ENCODE measurements at places on chromosomes 12 and 14. TPM values are rescaled to one million over a fixed set of nuclear protein-coding genes. Genes with fewer than 3 reads are reported as not detected.
A peak's percentile ranks its signal among the peaks of the same experiment; 100 is the strongest.

Gene POU6F1
- total RNA-seq: 0.90 TPM

Gene KIF26A
- total RNA-seq: not detected

Gene NDUFA12
- 166 TPM for total RNA-seq

Gene SLCO1C1
- not detected for total RNA-seq

Gene B4GALNT1
- 0.18 TPM for total RNA-seq

Gene PLBD1
- not detected for total RNA-seq

Gene IL31
- total RNA-seq: not detected

Gene TAS2R8
- not detected for total RNA-seq

Gene PROX2
- total RNA-seq: not detected

DNA sequence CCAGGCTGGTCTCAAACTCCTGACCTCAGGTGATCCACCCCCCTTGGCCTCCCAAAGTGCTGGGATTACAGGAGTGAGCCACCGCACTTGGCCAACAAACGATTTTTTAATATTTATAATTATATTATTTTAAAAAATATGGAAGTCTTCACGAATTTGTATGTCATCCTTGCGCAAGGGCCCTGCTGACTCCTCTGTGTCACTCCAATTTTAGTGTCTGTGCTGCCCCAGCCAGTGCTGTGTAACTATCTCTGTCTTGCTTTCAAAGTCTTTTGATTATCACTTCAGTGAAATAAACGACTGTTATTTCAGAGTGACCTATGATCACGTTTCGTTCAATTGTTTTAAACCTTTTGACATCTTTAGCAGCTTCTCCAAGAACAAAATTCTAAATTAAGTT lies 13.1 kb upstream of the MMP17 start:
- no peaks in the 10 kb centered on the region for H3K4me1 ChIP-seq
- no peaks in the 10 kb centered on the region for H3K36me3 ChIP-seq
- H3K27me3 ChIP-seq: no peaks in the 10 kb centered on the region
- no peak overlapping the region for H3K27ac ChIP-seq
- DNase-seq: no peak

DNA sequence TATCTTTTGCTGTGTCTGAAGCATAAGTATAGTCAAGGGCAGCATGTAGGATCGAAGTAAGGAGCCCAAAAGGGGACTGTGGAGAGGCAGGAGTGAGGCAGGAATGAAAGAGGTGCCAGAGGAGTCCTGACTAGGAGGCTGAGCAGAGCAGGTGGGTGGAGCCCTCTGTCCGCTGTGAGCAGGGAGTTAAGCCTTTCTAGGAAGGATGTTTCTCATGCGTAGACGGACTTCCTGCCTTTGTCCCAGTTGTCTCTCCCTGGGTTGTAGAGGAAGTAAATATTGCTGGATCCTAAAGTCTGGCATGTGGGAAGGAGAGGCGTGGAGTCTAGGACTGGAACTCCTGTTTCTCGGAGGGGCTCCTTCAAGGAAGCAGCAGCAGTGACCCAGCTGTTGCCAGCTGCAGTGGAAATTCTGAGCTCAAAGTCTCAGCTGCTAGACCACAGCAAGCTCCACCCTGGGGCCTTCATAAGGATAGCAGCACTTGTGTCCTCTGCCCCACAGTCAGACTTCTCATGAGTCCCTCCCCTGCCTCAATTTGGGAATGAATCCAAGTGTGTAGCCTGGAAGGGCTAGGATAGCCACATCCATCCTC lies 44.0 kb downstream of the RBMS2 start:
- H3K27ac ChIP-seq: peak overlapping the region; percentile 57
- H3K36me3 ChIP-seq: peaks cover 29% of the 10 kb centered on the region
- no peak overlapping the region for H3K4me3 ChIP-seq
- peak; percentile 77 for DNase-seq
- H3K4me1 ChIP-seq: peaks cover 10% of the 10 kb centered on the region

DNA sequence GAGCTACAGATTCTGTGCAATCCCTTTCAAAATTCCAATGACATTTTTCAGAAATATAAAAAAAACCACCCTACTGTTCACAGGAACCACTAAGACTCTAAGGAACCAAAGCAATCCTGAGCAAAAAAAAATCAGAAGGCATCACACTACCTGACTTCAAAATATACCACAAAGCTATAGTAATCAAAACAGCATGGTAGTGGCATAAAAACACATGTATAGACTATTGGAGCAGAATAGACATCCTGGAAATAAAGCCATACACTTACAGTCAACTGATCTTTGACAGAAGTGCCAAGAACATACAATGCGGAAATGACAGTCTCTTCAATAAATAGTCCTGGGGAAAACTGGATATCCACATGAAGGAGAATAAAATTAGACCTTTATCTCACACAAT lies 56.5 kb downstream of the EGLN3 start:
- H3K27me3 ChIP-seq: no peaks in the 10 kb centered on the region
- H3K36me3 ChIP-seq: no peaks in the 10 kb centered on the region
- no peaks in the 10 kb centered on the region for H3K4me1 ChIP-seq
- DNase-seq: no peak
- no peak overlapping the region for H3K4me3 ChIP-seq

- H3K36me3 ChIP-seq: no peaks in the 10 kb centered on the region
- H3K27me3 ChIP-seq: no peaks in the 10 kb centered on the region
- H3K27ac ChIP-seq: peak within 1 kb of the TSS; percentile 52
- peak within 1 kb of the TSS; percentile 88 for H3K4me3 ChIP-seq
- peaks cover 2% of the 10 kb centered on the region for H3K4me1 ChIP-seq
These were observed at the start of gene RAD51B for GRCh38 chr14:67819563-67820421. RAD51B (plus strand) TSS chr14:67819779.

DNA sequence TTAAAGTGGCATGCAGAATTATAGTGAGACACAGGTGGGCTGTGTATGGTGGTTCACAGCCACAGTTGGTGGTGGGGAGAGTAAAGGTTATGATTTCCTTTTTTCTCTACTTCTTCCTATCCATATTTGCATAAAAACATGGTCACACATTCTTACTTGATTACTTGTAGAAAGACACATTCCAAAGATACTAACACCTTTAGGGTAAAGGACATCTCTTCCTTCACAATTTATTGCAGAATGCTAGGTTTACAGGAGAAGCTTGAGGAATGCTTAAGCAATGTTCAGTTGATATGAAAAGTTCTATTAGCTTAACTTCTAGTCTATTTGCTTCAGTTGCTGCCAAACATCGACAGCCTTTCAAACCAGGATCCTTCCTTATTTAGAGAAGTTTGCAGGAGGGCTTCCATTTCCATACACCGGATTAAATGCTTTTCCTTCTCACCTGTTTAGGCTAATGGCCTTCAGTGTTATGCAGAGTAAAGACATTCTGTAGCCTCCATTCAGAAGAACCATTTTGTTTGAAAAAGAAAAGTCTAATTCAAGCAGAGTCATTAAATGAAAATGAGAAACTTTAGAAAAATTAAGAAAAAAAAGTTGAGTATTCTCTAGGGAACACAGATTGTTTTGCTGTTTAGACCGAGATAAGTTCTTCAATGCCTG lies 2.6 kb upstream of the PHC1 start:
- H3K36me3 ChIP-seq: no peaks in the 10 kb centered on the region
- DNase-seq: no peak
- no peak overlapping the region for H3K27ac ChIP-seq
- H3K4me3 ChIP-seq: no peak overlapping the region

DNA sequence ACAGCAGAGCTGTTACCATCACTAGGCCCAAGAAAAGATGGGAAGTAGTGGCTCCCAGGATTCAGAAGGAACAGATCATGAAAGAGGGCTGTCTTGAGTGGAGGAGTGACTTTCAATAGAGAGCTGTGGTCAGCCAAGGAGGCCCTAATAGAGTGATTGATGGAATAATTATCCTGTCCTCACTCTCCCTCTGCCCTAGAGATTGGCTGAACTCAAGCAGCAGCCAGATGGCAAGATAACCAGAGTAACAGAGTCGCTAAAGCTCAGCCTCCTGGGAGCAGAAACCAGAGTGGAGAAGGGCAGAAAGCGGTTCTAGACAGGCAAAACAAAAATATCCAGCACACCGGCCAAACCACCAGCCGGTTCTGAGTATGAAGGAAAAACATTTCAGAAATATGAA lies 23.1 kb downstream of the GMFB start:
- H3K4me1 ChIP-seq: no peaks in the 10 kb centered on the region
- no peak overlapping the region for H3K4me3 ChIP-seq
- no peak overlapping the region for H3K27ac ChIP-seq
- no peak for DNase-seq
- no peaks in the 10 kb centered on the region for H3K27me3 ChIP-seq
- H3K36me3 ChIP-seq: no peaks in the 10 kb centered on the region

- no peaks in the 10 kb centered on the region for H3K27me3 ChIP-seq
- H3K36me3 ChIP-seq: no peaks in the 10 kb centered on the region
- H3K27ac ChIP-seq: peak overlapping the region; percentile 51
- peaks cover 16% of the 10 kb centered on the region for H3K4me1 ChIP-seq
- H3K4me3 ChIP-seq: peak overlapping the region; percentile 15
- DNase-seq: peak; percentile 82
These were observed 88.2 kb downstream of the TMX1 start for GRCh38 chr14:51328064-51328771.

DNA sequence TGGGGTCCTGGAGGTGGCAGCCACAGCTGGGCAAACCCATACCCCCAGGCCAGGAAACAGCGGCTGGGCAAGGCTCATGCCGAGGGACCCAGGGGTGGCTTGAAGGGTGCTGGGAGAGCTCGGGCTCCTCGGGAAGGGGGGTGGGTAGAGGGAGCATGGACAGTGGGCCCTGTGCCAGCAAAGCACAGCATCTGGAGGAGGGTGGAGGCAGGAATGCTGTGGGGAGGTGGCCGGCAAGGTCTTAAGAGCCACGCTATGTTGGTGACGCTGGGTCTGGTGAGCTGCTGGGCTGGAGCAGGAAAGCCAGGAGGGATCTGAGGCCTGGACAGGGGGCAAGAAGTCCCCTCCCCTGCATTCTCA lies 48.2 kb upstream of the DLK1 start:
- no peak overlapping the region for H3K27ac ChIP-seq
- no peak overlapping the region for H3K4me3 ChIP-seq
- peaks cover 19% of the 10 kb centered on the region for H3K27me3 ChIP-seq
- DNase-seq: no peak
- H3K36me3 ChIP-seq: no peaks in the 10 kb centered on the region

GRCh38 chr12:58703866-58704265 lies 216.4 kb downstream of the LRIG3 start:
- no peak overlapping the region for H3K27ac ChIP-seq
- H3K36me3 ChIP-seq: no peaks in the 10 kb centered on the region
- no peaks in the 10 kb centered on the region for H3K4me1 ChIP-seq
- H3K4me3 ChIP-seq: no peak overlapping the region

DNA sequence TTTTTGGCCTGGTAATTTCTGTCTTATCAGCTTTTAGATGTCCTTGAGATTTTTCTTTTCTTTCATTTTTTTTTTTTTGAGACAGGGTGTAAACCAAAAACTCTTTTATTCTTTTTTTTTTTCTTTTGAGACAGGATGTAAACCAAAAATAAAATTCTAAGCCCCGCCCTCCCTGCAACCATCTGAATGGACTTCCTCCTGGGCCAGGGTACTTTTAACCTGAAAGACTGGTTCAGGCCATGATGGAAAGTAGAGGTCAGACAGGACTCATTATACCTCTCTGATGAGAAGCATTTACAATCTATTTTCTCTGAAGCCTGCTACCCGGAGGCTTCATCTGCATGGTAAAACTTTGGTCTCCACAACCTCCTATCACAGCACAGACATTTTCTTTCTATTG lies 33.5 kb upstream of the TCL1B start:
- H3K4me3 ChIP-seq: no peak overlapping the region
- H3K4me1 ChIP-seq: no peaks in the 10 kb centered on the region
- no peak overlapping the region for H3K27ac ChIP-seq
- no peaks in the 10 kb centered on the region for H3K27me3 ChIP-seq
- DNase-seq: no peak

GRCh38 chr12:98532687-98533304 lies 17.4 kb downstream of the TMPO start:
- no peaks in the 10 kb centered on the region for H3K27me3 ChIP-seq
- peaks cover 11% of the 10 kb centered on the region for H3K36me3 ChIP-seq
- peak; percentile 62 for DNase-seq
- no peak overlapping the region for H3K27ac ChIP-seq
- H3K4me3 ChIP-seq: no peak overlapping the region
- no peaks in the 10 kb centered on the region for H3K4me1 ChIP-seq

GRCh38 chr12:127146991-127147718 lies 1119.8 kb upstream of the TMEM132C start:
- no peaks in the 10 kb centered on the region for H3K36me3 ChIP-seq
- no peak for DNase-seq
- no peaks in the 10 kb centered on the region for H3K27me3 ChIP-seq
- no peak overlapping the region for H3K4me3 ChIP-seq

DNA sequence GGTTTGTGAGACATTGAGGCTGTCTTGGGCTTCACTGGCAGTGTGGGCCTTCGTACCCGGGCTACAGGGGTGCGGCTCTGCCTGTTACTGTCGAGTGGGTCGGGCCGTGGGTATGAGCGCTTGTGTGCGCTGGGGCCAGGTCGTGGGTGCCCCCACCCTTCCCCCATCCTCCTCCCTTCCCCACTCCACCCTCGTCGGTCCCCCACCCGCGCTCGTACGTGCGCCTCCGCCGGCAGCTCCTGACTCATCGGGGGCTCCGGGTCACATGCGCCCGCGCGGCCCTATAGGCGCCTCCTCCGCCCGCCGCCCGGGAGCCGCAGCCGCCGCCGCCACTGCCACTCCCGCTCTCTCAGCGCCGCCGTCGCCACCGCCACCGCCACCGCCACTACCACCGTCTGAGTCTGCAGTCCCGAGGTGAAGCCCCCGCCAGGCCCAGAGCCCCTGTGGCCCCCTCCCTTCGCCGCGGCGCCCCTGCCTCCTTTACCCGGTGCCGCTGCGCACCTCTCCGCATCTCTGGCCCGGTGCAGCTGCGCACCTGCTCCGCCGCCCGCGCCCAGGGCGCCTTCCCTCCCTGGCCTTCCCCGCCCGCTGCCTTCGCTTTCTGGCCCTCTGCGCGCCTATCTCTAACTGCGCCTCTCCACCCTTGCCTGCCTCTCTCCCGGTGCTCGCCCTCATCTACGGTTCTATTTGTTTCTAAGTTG lies at the start of gene ENO2:
Gene ENO2, plus strand, starts transcription at position 335 of the 701 bp plus-strand sequence. CDS start 1,253 bp downstream, outside the sequence.
- no peaks in the 10 kb centered on the region for H3K27me3 ChIP-seq
- H3K4me3 ChIP-seq: peak within 1 kb of the TSS; percentile 90
- H3K27ac ChIP-seq: peak within 1 kb of the TSS; percentile 87
- peaks cover 24% of the 10 kb centered on the region for H3K4me1 ChIP-seq

GRCh38 chr12:110090266-110091135 lies 33.7 kb upstream of the IFT81 start:
- H3K27ac ChIP-seq: no peak overlapping the region
- no peak for DNase-seq
- H3K27me3 ChIP-seq: peaks cover 34% of the 10 kb centered on the region
- no peak overlapping the region for H3K4me3 ChIP-seq

GRCh38 chr12:69921831-69922230 lies 96.8 kb downstream of the MYRFL start:
- H3K36me3 ChIP-seq: no peaks in the 10 kb centered on the region
- no peak overlapping the region for H3K4me3 ChIP-seq
- H3K27ac ChIP-seq: no peak overlapping the region
- no peak for DNase-seq

DNA sequence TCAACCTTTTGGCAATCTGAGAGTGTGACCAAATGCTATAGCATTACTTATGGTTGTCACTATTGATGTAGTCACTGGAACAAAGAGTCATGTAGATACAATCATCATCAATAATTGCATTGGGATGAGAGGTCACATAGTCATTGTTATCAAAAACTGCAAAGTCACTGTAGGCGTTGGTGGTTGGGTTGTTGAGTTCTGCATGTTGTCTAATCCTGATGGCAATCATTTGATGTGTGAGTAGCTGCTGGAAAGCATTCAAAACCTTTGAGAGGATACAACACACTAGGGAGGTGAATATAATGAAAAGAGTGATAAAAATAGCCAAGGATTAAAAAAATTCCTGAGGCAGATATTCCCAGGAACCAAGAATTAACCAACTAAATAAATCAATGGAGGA lies 214.7 kb upstream of the SYT10 start:
- no peaks in the 10 kb centered on the region for H3K36me3 ChIP-seq
- H3K4me3 ChIP-seq: no peak overlapping the region
- no peak for DNase-seq
- no peak overlapping the region for H3K27ac ChIP-seq
- no peaks in the 10 kb centered on the region for H3K4me1 ChIP-seq

Measured in IMR-90 (cell line).